B cell (primary cell): ENCODE measurements at places on chromosomes 12 and 14.

GRCh38 chr14:105090493-105091053, 25.3 kb upstream of the GPR132 start:
- peak; percentile 88 for DNase-seq

- DNase-seq: no peak
Observed at GRCh38 chr12:93733358-93733757, 56.2 kb downstream of the CRADD start.

- no peak for DNase-seq
Observed at GRCh38 chr14:69291891-69292561, 32.1 kb downstream of the GALNT16 start.

GRCh38 chr14:25231004-25231403, 181.1 kb upstream of the STXBP6 start:
- DNase-seq: no peak

DNA sequence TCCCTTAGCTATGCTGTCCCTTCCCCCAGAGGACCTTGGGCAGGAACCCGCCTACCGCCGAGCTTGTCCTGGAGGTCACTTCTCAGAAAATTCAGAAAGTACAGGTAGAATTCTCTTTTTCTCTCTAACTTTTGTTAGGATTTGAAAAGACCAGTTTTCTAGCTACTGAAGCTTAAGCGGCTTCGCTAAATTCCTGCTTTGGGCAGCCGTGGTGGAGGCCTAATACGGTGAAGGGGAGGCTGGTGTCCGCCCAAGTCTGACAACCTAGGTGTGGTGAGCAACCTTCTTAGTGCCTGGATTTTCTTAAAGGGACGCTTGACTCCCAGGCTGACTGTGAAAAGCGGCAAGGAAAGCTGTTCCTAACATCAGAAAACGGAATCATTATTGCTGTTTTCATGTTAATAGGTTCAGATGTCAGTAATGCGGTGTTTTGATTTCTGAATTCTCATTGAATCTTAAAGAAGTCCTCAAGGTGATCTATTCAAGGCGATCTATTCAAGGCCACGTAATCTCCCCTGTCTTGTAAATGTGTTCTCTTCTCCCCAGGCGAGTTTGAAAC, 835 bp downstream of the FGD4 start:
- no peak for DNase-seq

- no peak for DNase-seq
Observed at GRCh38 chr14:50605766-50606165, 45.8 kb downstream of the ATL1 start.

DNA sequence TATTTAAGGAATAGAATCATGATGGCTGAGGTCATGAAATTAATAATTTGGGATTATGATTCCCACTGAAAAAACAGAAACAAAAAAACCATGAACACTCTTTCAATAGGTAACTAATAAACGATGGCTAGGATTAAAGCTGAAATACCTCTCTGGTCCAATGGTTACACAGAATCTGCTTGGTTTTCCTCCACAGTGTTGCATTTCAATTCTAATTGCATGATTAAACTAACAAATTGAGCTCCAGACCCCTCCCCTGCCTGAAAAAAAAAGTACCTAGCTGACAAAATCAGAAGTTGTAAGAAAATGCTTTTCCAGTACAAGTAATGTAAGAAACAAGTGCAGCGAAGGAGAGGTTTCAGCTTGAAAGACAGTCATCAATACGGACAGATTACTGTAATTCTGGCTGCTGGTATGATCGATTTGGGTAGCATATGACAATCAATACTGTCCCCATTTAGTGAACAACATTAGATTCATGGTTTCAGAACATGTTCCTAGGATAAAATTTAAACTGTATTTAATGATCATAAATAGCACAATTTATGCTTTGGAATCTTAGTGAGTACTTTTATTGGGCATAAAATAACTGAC, 32.0 kb downstream of the INSM2 start:
- no peak for DNase-seq

DNA sequence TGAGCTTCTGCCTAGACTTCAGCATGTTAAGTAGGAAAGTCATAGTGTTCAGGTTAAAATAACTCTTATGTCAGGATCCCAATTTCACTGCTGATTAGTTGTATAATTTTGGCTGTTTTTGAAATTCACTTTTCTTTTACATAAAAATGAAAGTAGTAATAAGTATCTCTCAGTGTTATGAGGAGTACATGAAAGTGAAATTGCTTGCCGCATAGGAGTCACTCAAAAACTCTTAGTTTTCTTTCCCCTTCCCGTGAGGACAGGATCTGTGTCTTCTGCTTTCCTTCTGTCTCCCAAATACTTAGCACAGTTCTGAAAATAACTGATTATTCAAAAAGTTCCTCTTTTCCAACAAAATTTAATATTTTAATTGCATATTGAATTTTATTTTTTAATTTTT, 100.5 kb downstream of the SLC38A4 start:
- DNase-seq: no peak

DNA sequence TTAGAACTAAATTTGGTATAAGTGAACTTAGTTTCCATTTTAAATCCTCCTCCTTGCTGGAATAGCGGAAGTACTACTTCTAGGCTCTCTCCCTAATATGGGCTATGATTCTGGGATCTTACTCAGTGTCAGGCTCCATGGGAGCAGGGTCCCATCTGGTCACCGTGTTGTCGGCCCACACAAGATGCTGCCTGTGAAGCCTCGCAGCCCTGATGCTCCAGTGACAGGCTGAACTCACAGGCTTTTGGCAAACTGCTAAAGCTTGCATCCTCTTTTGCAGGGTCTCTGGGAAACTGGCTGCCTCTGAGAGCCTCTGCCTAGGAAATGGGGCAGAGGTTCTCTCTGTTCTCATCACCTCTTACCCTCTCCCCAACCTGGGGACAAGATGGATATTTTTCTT, 88.4 kb downstream of the RPAP3 start:
- DNase-seq: no peak

- peak; percentile 38 for DNase-seq
Observed at GRCh38 chr14:76647697-76648298, 113.5 kb upstream of the VASH1 start.
